ENCODE measurements at places on chromosomes 2 and 18.

- DNase-seq, result no peak
Observed at GRCh38 chr2:239397931-239398471, 2.8 kb downstream of the HDAC4 start.

DNA sequence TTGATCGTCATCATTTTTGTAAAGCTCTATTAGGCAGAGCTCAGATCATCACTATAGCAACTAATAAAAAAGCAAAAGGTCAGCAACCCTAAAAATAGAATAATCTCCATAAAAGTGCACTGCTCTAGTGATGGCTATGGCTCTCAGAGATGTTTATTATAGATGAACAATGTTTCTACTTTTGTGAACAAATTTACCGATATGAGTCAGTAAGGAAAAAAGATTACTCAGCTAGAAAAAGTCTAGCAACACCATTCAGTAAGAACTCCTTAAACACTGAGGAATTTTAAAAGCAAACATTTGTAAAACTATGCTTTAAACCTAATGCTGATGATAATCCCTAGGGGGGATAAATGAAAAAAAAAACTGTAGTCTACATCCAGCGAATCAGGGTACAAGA is 69.6 kb downstream of the ACVR1C start:
- DNase-seq, result no peak

DNA sequence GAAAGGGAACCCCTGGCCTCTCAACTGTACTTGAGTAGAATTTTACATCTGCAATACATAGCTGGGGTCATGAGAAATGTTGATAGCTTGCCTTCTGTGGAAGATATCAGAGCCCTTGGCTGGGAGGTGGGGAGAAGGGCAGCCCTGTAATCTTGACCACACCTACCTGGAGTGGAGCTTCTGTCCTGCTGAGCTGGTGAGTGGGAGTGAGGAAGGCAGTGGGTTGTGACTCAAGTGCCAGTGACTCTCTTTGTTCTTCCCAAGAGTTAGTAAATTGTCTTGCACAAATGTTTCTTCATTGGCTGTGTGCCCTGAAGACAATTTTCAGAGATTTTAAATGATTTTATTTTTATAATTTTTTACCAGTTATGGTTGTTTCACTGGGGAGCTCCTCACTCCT is 277.3 kb downstream of the MBD5 start:
- no peak for DNase-seq

- no peak for DNase-seq
Observed at GRCh38 chr18:56319953-56320352, 318.4 kb downstream of the TXNL1 start.

GRCh38 chr2:105338020-105338385 is 663 bp downstream of the C2orf49 start:
- no peak for DNase-seq

DNA sequence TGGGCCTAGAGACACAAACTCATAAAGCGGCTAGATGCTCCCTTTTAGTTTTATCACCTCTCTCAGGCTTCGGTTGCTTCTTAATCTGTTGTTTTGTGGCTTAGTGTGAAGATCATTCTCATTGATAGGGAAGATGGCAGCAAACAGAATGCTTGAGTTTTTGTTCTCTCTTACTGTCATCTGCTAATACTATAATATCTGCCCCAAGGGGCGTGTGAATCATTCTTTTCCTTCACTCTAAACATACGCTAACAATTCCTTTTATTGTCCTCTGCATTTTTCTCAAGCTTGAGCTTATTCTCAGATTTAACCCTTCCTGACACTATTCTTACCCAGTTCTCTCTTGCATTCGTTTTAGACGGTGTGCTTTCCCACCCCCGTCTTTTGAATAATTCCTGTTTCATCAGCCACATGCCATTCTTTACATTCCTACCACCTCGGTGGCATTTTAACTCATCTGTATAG is 323.9 kb upstream of the NRP2 start:
- peak; percentile 11 for DNase-seq

DNA sequence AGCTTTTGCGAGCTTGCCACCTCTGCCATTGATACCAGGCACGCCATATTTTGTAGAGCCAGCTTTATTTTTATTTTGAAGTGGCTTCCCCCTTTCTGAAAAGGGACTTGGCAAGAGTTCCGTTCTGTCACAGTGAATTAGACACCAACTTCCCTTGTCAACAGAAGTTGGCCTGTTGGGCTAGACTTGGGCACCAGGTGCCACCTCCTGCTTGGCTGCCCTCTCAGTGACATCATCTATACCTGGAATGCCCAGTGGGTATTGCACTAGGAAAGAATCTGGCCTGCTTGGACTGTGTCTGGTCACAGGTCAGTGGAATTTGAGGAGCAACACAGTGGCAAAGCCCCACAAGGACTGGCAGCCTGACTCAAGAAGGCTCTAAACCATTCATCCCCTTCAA is 101.0 kb downstream of the BCL2L11 start:
- DNase-seq, result no peak

DNA sequence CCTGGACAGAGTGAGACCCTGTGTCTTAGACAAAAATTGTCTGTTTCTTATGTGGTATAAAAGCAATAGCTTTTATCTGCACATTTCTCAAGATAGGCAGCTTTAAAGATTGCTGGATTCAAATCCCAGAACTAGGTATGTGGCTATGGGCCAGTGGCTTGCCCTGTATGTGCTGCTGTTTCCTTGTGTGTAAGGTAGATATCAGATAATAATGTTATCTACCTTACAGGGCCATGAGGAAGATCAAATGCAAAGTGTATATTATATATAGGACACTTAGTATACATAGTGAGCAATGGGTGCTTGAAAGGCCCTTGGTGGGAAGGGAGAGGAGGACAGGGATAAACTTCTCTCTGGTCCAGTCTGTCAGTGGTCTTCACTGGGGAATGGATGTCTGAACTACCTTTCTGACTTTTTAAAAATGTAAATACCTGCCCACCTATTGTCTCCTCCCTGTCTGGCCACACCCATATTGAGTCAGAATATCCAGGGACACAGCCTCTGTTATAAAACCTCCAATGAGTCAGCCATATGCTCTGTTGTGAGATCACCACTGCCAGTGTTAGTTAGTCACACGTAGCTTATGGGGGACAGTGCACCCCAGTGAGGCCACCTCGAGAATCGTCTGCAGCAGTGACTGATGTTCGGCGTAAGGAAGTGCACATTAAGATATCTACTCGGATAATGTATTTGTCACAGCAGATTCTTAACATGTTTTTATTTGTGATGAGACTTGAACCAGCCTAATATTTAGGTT is 383.4 kb downstream of the PTPRM start:
- DNase-seq, result peak; percentile 89

- peak; percentile 71 for DNase-seq
Observed at GRCh38 chr2:162123806-162124758, 28.0 kb downstream of the GCG start.

DNA sequence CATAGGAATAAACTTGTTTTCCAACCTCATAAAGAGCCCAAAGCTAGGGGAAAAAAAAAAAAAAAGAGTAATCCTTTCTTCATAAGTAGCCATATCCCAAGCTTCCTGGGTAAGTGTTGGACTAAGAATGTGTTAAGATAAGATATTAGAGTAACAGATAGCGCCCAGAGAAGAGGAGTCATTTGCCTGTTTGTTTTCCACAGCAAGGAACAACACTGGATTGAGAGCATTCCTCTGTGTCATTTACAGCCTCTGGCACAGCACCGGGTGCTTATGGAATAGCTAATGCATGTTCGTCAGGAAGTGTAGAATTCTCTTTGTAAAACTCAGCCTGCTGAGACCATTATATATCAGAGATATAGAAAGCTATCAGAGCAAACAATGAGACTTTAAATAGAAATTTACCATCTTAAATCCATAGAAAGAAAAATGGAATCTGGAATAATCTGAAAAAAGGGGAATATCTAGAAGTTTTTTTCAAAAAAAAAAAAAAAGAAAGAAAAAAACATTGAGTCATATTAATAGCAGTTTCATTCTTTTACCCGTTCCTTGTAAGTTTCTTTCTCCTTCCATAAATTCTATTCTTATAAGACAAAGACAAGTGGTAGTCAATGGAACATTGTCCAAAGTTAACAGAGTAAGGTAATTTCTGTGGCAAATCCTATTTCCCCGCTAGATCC is 37.6 kb downstream of the LRP2 start:
- DNase-seq, result no peak

DNA sequence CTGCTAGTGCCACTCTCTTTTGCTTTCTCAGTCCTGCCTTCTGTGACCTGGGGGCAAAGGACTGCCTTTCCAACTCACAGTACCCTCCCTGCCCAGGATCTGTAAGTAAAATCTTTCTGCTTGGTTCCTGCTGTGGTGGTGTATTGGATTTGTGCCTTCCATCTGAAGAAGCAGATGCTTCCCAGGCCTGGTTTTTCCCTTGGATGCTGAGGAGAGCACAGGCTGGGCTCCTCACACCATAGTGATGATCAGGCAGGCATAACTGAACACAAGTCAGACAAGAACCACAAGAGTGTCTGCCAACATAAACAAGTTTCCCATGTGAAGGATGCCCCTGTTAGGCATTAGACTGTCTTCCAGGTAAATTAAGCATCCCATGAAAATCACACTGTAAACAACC is 121.3 kb upstream of the NRXN1 start:
- DNase-seq, result no peak

GRCh38 chr18:29853126-29853525 is 1189.4 kb downstream of the DSC3 start:
- DNase-seq, result no peak

DNA sequence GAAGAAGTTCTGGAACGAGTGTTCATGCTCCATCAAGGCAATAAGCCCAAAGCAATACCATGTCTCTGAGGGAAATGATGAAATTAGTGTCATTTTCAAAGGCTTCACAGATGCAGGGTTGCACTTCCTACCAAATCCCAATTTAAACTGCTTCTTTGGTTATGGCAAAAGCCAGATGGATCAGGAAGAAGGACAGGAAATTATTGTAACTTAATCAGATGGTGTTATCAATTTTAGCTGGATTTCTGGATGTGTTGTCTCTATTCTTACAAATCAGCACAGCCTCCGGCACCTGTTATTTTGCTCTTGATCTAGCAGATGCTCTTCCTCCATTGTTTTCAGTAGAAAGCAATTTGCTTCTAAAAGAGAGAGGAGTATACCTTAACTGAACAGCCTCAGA is 693.4 kb downstream of the SOCS6 start:
- DNase-seq, result no peak

- no peak for DNase-seq
Observed at GRCh38 chr2:231015478-231015877, 19.6 kb downstream of the SPATA3 start.

- DNase-seq, result no peak
Observed at GRCh38 chr2:209876211-209876610, 104.6 kb downstream of the UNC80 start.

DNA sequence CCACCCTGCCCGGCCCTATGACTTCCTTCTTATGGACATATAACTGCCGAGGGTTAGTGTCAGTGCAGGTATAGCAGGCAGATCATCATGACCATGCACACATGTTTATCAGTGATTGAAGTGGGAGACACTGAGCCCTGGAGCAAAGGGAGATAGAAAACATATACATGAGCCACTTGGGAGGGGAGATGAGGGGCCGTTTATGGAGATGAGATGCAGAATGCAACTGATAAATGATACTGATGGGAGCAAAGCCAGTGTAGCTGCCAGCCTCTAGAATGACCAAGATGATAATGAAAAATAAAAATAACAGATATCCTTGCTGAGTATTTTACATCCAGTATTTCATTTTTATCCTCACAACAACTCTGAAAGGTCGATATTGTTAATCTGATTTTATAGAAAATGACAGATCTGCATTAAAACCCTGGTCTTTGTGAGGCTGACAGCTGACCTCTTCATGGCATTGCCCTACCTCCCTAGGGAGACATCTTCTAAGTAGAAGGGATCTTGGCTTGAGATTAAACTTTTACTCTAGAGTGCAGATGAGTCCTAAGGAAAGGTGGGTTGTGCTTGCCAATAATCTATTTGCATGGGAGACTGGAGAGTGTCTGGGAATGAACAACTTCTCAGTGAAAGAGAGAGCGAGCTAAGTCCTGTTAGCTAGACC is 178.4 kb upstream of the LHCGR start:
- DNase-seq, result no peak

DNA sequence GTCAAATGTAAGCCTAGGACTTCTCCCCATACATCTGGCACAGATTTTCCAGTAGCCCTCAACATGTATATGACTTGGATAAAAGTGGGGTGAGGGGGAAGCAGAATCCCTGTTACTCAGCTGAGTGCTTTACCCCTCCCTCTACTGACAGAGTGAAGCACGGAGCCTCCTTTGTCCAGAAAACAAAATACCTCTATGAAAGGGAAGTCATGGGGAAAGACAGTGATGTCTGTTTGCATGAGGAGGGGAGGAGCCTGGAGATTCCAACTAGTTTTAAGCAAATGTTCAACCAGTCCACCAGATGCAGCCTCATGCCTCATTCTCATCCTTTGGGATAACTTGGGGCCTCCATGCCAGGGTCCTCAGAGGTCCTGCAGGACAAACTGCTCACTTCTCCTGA is 203.9 kb downstream of the SMAD2 start:
- no peak for DNase-seq

- peak; percentile 61 for DNase-seq
Observed at GRCh38 chr18:36187193-36187825, at the start of gene MOCOS. Gene MOCOS (plus strand): TSS chr18:36187497. CDS start chr18:36187540, 43 bp downstream.

- DNase-seq, result peak; percentile 66
Observed at GRCh38 chr2:105454801-105455485, 56.1 kb upstream of the FHL2 start.

GRCh38 chr2:121880283-121880682 is 124.8 kb downstream of the TSN start:
- no peak for DNase-seq

GRCh38 chr2:150570712-150571111 is 83.2 kb upstream of the RND3 start:
- peak; percentile 88 for DNase-seq

- DNase-seq, result no peak
Observed at GRCh38 chr2:124888431-124888830, 863.3 kb downstream of the CNTNAP5 start.

GRCh38 chr2:42493468-42494354 is at the start of gene KCNG3:
Gene KCNG3 (minus strand): TSS chr2:42493982. CDS start chr2:42493501, 481 bp downstream.
- DNase-seq, result peak; percentile 54

- peak; percentile 90 for DNase-seq
Observed at GRCh38 chr2:95728878-95729596, 137.2 kb downstream of the TRIM43 start.

DNA sequence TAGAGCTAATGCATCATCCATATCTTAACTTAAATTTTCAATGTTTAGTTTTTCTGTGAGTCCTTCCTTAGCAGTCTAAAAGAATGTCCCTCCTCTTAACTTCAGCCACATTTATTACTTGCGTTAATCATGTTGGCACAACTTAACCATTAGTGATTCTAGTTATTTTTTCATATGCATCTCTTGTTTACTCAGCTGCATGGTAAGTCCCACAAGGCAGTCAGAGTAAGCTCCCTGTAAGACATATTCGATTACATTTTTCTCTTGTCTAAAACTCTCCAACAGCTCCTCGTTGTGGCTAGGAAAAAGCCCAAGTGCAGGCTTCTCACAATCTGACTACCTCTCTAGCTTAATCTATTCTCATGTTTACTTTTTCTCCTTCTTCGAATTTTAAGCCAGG is 2045.3 kb upstream of the PIK3C3 start:
- no peak for DNase-seq

- no peak for DNase-seq
Observed at GRCh38 chr18:23927821-23928746, 86.5 kb upstream of the TTC39C start.

GRCh38 chr2:228681426-228681825 is 499.9 kb upstream of the SPHKAP start:
- peak; percentile 67 for DNase-seq
